Diencephalon (tissue), 1 donor: ENCODE measurements at places on chromosomes 3 and 15. TPM values are rescaled to one million over a fixed set of nuclear protein-coding genes. Genes with fewer than 3 reads are reported as not detected.

The SLC2A2 gene
- not detected for total RNA-seq

The ZFAND6 gene
- total RNA-seq = 168 TPM

The PRSS50 gene
- not detected for total RNA-seq

The CEMIP gene
- 3.9 TPM for total RNA-seq

The GCNT3 gene
- 1.8 TPM for total RNA-seq

The OR5K2 gene
- total RNA-seq = not detected

The GOLGA8R gene
- 2.1 TPM for total RNA-seq

The ZNF620 gene
- total RNA-seq = 16.4 TPM
